ENCODE measurements at places on chromosomes 7 and 10.

DNA sequence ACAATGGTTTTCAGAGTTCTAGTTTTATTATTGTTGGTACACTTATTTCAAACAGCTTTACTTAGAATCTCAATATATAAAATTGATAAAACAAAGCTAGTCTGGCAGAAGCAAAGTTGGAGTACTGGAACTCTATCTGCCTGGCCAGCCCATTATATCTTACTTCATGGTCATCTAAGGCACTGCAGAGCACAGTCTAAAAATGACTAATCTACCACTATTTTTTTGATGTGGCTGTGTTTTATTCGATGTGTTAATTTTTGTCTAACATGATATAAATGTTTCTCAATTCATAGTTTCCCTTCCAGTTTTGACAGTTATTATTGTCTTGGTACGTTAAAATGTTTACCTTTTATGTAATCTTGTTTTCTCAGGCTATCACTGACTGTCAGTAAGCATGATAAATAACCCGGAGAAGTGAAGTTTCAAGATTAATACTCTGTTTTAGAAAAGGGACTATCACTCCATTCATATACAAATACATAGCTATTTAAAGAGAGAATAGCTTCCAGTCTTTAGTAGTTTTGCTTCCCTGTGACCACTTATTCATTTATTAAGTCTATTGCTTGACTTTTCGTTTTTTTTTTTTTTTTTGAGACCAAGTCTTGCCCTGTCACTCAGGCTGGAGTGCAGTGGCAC is 60.6 kb upstream of the CSTF2T start:
- no peak for DNase-seq

GRCh38 chr10:70910486-70911341 is 22.3 kb upstream of the PCBD1 start:
- no peak for DNase-seq

GRCh38 chr10:21363092-21363730 is 162.3 kb downstream of the SKIDA1 start:
- no peak for DNase-seq

DNA sequence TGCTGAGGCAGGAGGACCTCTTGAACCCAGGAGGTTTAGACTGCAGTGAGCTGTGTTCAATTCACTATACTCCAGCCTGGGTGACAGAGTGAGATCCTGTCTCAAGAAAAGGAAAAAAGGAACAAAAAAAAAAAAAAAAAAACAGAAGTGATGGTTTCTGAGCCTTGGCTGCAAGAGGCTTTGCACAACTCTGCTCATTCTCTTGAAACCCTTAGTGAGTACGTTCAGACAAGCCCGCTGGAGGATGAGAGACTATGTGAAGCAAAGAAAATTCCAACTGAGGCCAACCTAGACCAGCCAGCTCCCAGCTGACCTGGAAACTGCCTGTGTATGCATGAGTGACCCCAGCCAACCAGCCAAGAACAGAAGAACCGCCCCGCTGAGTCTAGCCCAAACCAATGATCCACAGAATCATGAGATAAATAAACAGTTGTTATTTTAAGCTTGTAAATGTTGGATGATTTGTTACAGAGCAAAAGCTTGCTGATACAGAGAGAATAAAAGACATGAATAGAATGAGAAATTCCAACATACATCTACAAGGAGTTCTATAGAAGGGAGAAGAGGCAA is 50.6 kb upstream of the FZD9 start:
- no peak for DNase-seq

DNA sequence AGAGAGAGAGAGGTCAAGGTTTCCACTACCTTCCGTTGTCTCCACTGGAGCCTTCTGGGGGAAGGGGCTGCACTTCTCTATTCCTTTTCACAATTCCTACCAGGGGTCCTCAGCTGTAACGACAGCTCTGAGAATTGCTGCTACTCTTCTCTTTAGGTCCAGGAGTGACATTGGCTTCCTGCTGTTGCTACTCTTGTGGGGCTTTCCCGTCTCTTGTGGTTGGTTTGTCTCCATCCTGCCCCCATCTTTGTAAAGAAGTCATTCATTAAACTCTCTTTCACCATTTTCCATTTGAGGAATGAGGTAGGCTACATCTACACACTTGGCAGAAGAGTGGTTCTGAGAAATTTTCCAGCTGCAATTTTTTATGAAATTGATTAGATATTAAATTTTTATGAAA is 238.8 kb upstream of the LYZL1 start:
- DNase-seq: no peak

- DNase-seq: no peak
These were observed 21.0 kb downstream of the SHH start for GRCh38 chr7:155791214-155791737.

GRCh38 chr10:49115796-49116508 is 630 bp upstream of the VSTM4 start:
- DNase-seq: no peak

DNA sequence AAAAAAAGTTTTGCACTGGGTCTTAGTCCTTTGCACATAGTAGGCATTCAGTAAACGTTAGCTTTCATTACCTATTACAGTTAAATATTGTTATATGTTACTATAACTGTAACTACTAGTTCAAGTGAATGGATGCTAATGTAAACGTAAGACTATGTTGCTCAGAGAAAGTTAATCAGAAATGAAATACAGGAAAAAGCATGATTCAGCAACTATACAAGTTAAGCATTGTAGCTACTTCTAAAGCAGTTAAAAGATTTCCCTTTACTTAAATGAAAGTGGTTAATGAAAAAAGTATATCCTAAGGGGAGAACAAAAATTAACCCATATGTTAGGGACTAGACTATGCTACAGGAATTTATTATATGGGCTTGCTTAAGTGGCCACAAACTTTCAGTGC is 121.2 kb downstream of the SKAP2 start:
- DNase-seq: no peak

DNA sequence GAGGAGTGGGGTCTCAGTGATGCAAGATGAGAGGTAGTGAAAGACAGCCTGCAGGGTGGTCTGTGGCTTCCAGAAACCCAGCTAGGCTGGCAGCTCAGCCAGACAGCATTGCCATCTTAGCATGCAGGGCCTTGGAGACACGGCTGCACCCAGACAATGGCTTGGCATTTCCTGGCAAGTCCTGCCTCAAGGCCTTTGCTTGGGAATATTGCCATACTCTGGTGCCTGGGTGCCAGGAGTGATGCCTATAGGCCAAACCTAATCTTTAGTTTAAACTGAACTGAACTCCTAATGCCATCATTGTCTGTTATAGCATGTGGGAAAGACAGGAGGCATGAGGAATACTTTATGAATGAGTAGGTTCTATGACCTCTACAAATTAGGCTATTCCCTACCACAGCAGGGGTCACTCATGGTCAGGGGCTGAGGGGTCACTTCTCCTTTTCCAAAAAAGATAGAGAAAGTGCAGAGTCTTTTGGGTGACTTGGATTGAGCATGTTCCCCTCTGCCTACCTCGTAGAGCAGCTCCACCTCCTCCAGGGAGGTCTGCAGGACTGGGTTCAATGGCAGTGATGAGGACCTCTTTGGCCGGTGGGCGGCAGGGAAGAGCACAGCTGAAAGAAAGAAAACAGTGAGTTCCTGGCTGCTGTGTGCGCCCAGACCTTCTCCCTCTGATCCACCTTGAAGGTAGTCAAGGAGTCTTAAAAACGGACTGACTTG is 8.8 kb upstream of the SLC13A4 start:
- no peak for DNase-seq

GRCh38 chr10:84135836-84136235 is 3.5 kb upstream of the GHITM start:
- DNase-seq: no peak

DNA sequence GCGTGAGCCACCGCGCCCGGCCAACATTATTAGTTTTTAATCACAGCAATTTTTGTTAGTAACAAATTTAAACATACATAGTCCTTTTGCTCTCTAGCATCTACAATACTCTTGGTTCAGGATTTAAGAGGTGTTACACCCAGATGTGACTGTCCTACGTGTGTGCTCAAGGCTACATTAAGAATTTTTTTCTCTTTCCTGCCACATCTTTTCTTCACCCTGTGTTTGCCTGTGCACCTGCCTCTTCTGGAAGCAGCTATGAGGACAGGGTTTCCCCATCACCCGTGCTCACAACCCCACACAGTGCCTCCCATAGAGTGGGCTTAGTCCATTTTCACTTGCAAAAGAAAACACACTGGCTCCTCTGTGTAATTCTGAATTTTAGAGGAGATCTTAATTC is 186.7 kb upstream of the KLF6 start:
- no peak for DNase-seq

GRCh38 chr7:70614237-70615045 is 517.5 kb upstream of the GALNT17 start:
- DNase-seq: no peak

GRCh38 chr10:68105820-68106219 is 3.5 kb upstream of the MYPN start:
- no peak for DNase-seq

All from stimulated activated CD8-positive, alpha-beta memory T cell treated with anti-CD3 and anti-CD28 coated beads, Interleukin-7, amount 100 ng/mL, for 1 hour (primary cell).